ENCODE measurements at places on chromosomes 3 and 15.

DNA sequence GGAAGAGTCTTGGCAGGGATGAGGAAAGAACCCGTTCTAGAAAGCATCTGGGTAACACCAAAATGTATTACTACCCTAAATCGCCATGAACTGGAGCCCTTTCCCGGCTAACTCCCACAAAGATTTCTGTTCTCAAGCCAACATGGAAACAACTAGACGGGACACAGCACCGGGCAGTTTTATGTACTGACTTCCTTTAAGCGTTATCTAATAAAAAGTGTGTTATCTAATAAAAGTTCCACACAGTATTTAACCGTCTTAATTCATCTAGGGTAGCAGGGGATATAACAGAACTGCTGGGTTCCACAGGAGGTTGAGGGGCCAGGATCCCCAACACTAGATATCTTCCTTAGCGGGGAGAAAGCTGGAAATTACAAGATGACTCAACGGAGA is 347 bp upstream of the C3orf62 start:
- no peak for DNase-seq

- no peak for DNase-seq
Observed at GRCh38 chr3:157354254-157354653, 82.4 kb upstream of the PTX3 start.

GRCh38 chr15:69797615-69798014 is 300.1 kb downstream of the TLE3 start:
- DNase-seq, result no peak

- DNase-seq, result peak; percentile 18
Observed at GRCh38 chr3:100637197-100637631, 27.8 kb downstream of the ADGRG7 start.

DNA sequence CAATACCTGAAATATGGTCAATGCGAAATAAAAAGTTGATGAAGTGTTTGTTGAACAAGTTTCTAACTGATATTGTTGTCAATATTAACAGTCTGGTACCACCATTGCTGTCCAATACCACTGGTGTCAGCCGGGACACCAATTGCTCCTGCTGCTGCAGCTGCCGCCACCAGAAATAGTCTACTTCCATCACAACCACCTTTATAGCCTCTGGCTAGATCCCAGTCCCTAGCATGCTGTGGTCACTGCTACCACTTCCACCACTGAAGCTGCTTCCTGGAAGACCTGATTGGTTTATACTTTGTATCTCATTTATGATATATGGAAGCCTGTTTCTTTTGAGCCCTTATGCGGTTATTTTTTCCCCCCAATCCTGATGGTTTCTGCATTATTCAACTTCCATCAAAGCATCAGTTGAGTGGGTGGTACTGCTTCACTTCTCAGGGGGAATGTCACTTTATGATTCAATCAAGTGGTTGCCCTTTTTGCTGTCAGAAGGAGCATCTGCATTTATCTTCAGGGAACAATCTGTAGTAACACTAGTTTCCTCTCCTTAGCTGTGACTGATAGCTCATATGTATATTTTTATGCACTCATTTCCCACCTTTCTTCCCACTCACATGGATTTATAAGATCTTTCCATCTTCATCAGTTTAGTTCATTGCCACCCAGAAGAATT is 11.7 kb downstream of the LNP1 start:
- DNase-seq, result peak; percentile 13

GRCh38 chr3:114452256-114452655 is 158.4 kb downstream of the TIGIT start:
- DNase-seq, result no peak

GRCh38 chr3:182389071-182389815 is 404.1 kb upstream of the ATP11B start:
- peak; percentile 70 for DNase-seq

- no peak for DNase-seq
Observed at GRCh38 chr3:2476996-2477395, 378.3 kb downstream of the CNTN4 start.

- DNase-seq, result no peak
Observed at GRCh38 chr3:46321461-46322104, 32.3 kb upstream of the CCR2 start.

DNA sequence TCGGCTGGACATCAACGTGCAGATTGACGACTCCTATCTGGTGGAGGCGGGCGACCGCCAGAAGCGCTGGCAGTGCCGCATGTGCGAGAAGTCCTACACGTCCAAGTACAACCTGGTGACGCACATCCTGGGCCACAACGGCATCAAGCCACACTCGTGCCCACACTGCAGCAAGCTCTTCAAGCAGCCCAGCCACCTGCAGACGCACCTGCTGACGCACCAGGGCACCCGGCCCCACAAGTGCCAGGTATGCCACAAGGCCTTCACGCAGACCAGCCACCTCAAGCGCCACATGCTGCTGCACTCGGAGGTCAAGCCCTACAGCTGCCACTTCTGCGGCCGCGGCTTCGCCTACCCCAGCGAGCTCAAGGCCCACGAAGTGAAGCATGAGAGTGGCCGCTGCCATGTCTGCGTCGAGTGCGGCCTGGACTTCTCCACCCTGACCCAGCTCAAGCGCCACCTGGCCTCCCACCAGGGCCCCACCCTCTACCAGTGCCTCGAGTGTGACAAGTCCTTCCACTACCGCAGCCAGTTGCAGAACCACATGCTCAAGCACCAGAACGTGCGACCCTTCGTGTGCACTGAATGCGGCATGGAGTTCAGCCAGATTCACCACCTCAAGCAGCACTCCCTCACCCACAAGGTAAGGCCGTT is 34.2 kb downstream of the IDH2 start:
- DNase-seq, result no peak

DNA sequence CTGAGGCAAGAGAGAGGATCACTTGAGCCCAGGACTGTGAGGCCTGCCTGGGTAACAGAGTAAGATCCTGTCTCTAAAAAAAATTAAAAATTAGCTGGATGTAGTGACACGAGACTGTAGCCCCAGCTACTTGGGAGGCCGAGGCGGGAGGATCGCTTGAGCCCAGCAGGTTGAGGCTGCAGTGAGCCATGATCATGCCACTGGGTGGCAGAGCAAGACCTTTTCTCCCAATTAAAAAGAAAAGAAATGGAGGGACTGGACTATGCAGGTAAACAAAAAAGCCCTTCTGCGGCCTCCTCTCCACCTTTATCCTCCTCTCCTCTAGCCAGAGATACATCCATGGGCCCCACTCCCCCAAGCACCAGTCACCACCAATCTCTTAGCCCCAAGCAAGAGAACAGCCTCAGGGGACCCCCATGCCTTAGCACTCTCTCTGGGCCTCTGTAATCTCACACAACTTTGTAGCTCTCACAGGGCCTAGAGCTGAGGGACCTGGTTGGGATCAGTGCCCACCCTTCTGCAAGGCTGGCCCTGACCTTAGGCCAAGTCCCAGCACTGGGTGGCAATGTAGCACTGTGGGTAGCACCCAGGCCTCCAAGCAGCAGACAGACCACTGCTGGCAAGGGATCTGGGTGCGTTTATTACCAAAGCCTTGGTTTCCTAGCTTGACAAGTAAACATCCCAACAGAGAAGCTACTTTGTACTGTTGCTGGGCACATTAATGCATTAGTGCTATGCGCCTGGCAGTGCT is 43.4 kb downstream of the FAM174B start:
- no peak for DNase-seq

- DNase-seq, result no peak
Observed at GRCh38 chr15:85743392-85744055, 51.2 kb downstream of the KLHL25 start.

GRCh38 chr3:188270423-188270972 is 116.5 kb downstream of the LPP start:
- peak; percentile 89 for DNase-seq

DNA sequence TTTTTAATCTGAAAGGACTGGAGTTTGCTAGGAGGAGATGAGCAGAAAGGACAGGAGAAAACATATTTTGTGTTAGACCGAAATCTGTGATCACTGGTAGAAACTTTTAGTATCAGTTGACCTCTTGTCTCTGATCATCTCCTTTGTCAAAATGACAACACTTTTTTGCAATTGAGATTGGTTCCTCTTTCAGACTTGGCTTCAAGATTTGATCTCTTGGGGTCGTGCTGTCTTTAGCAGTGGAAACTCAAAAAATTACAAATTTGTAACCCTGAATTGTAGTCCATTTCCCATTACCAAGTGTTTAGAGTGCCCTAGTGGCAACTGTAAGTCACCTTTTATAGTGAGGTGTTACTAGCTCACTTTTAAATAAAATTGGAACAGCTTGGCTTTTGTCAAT is 107.4 kb downstream of the KLHL25 start:
- DNase-seq, result no peak

- no peak for DNase-seq
Observed at GRCh38 chr3:43906849-43907507, 216.2 kb downstream of the ABHD5 start.

DNA sequence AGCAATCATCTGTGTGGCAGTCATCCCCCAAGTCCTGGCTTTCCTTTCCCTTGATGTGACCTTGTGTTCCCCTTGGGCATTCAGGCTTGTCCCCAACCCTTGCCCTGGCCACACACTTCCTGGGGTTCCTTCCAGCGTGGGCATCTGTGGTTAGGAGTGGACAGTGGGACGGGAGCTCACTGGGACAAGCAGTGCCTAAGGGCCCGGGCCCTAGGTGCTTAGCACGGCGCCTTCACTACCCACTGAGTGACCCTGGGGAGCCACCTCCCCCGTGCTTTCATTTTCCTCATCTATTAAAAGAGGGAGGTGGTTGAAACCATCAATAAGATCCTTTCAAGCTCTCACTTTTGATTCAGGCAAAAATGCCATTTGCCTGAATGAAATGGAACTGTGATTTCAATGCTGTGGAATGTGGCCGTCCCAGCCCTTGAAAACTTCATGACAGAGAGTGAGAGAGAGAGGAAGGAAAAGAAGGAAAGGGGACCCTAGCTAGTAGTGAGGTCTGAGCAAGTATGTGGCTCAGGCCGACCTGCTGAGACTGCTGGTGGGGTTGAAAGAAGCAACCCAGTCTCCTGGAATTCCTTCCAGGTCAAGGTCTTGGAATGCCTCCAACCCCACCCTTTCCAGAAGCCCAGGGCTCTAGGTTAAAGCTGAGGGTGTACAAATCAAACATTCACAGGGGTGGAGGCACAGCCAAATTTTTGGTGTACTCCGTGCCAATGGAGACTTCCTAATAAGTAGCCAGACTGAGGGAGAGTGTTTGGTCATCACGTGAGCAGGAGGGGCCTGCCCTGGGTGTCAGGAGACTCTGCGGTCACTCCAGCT is 302.9 kb downstream of the TLE3 start:
- peak; percentile 92 for DNase-seq

DNA sequence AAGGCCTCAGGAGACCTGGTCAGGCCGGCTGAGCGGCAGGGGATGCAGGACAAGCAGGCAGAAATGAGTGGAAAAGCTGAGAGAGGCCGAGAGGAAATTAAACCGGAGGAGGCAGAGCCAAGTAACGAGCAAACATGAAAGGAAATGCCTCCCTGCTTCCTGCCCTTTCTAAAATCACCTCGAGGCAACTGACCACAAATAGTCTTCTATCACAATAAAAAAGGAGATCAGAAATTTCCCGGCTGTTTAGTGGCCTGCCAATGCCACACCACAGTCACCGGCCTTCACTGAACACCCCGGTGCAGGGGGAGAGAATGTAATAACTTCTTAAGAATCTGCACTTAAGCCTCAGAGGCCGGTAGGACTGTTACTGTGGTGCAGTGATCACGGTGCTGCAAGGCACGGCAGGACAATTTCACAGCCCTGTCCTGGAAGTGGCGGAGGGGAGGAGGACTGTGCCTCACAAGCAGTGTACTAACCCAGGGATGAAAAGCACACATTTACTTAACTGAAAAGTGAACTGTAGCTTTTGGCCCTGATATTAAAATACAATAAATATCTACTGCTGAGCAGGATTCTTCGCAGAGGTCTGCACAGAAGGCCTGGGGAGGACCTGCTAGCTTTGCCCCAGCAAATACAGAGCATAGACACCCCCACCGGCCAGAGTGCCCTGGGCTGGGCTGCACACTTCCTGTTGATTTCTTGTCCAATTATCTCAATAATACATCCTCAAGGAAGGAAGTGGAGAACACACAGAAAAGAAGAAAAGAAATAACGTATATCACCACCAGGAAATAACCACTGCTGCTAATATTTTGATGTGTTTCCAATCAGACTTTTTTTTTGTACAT is 183.5 kb upstream of the NSMCE3 start:
- DNase-seq, result no peak

DNA sequence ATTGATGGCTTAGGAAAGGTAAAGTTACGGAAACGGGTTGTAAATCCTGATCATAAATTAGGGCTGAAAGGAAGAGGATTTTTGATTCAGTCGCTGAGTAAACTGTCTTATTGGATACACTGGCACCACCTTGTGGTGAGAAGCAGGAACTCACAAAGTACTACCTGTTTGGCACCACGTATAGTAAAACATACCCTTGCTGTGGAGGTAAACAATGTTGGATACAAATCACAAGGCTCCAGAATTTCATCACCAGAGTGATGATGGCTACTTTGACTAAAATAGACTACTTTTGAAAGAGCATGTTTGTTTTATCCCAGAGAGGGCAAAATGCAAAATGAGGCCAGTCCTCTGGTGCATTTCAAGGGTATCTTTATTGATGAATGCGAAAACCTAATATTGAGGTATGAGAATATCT is 216.9 kb downstream of the IGSF11 start:
- DNase-seq, result peak; percentile 64

- no peak for DNase-seq
Observed at GRCh38 chr3:104523136-104523535, 843.6 kb upstream of the ALCAM start.

DNA sequence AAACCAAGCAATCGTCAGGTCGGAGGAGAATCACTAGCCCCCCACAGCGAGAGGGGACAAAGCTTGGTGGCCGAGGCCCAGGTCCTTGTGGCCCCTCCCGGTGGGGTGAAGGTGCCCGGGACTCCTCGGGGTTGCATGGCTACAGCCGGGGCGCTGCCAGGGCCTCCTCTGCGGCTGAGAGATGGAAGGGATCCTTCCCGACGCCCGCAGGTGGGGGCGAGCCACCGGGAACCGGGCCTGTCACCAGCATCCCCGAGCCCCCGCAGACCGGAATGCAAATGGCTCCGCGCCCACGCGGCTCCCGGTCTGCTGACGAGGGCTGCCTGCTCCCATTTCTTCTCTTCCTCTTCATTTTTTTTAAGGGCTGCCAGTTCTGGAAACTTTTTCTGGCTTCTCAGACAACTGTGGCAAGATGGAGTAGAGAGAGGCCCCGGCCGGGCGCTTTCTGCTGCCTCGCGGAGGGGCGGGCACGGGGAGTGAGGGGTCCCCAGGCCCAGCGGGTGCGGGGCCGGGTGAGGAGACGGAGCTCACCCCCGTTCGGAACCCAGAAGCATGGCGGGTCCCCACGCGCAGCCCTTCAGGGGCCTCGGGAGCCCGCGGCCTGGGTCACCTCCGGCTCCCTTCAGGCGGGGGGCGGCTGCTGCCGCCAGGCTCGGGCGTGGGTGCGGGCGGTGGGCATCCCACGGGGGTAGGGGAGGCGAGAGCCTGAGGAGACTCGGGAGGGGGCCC is 27.5 kb downstream of the MELTF start:
- DNase-seq, result no peak
